ENCODE measurements at places on chromosomes 7 and 10. TPM values are rescaled to one million over a fixed set of nuclear protein-coding genes. Genes with fewer than 3 reads are reported as not detected.
A peak's percentile ranks its signal among the peaks of the same experiment; 100 is the strongest.

DNA sequence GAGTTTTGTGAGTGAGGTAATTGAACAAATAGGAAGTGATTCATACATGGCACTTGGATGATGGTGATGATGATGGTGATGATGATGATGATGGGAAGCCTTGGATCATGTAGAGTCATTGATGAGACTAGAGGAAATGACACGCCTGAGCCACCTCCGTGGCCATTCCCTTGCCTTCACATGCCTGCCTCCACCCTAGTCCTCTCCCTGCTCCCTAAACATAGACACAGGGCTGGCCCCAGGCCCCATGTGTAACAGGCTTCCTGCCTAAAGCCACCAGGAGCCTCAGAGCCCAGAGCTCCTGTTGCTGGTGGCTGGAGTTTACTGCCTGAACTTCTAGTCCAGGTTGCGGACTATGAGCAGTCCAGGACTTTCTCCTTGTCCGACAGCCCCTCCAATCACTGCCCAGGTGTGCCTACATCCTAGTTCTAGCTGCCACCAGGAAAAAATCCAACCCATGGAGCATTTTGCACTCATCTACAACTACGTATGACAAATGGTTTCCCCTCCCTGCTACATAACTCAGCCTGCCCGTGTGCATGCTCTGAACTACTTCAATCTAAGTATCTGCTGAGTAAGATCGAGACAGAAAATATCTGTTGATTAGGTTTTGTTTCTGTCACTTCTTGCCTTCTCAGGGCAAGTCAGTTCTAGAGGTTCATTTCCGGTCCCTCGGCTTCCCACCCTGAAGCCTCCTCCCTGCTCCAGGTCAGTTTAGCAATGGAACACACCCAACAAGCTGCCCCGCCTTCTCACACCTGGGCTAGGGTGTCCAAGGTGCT lies 35.5 kb upstream of the KDM7A start:
- no peak for DNase-seq
- no peak overlapping the region for H3K27ac ChIP-seq
- H3K4me1 ChIP-seq = no peaks in the 10 kb centered on the region
- no peaks in the 10 kb centered on the region for H3K36me3 ChIP-seq

GRCh38 chr7:91034459-91035368 lies 229.5 kb upstream of the FZD1 start:
- no peak overlapping the region for H3K27ac ChIP-seq
- no peaks in the 10 kb centered on the region for H3K27me3 ChIP-seq
- H3K4me3 ChIP-seq = no peak overlapping the region
- DNase-seq = peak; percentile 31

The CNTNAP2 gene
- total RNA-seq = not detected

GRCh38 chr10:71873582-71874211 lies 22.6 kb upstream of the PSAP start:
- no peak overlapping the region for H3K27ac ChIP-seq
- H3K36me3 ChIP-seq = no peaks in the 10 kb centered on the region
- no peak for DNase-seq
- no peak overlapping the region for H3K4me3 ChIP-seq
- H3K27me3 ChIP-seq = no peaks in the 10 kb centered on the region

DNA sequence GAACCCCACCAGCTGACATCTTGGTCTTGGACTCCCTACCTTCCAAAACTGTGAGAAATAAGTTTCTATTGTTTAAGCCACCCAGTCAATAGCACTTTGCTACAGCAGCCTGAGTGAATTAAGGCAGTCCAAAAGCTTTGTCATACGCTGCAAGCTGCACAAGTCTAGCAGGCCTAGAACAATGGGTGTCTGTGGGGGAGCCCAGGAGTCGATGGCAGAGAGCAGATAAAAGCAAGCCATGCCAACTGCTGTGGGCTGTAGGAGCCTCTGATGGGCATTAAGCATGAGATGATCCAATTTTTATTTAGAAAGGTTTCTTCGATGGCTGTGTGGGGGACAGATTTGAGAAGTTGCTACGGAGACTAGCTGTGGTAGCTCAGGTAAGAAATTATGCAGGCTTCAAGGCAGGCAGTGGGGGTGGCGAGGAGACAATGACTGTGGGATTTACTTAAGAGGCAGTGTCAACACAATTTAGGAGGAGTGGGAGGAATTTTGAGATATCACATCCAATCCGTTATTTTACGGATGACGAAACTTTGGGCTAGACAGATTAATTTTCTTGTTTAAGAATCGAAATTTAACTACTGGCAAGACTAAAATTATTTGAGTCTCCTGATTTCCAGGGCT lies 110.4 kb downstream of the NRCAM start:
- no peaks in the 10 kb centered on the region for H3K27me3 ChIP-seq
- H3K4me3 ChIP-seq = no peak overlapping the region
- H3K4me1 ChIP-seq = no peaks in the 10 kb centered on the region
- H3K36me3 ChIP-seq = no peaks in the 10 kb centered on the region
- DNase-seq = no peak
- no peak overlapping the region for H3K27ac ChIP-seq

The LRGUK gene
- 3.8 TPM for total RNA-seq

- DNase-seq = no peak
- H3K36me3 ChIP-seq = no peaks in the 10 kb centered on the region
- no peak overlapping the region for H3K4me3 ChIP-seq
- H3K27ac ChIP-seq = no peak overlapping the region
- H3K27me3 ChIP-seq = no peaks in the 10 kb centered on the region
- H3K4me1 ChIP-seq = no peaks in the 10 kb centered on the region
Measured at GRCh38 chr7:42495256-42495655, 258.2 kb upstream of the GLI3 start.

- no peak overlapping the region for H3K4me3 ChIP-seq
- no peaks in the 10 kb centered on the region for H3K4me1 ChIP-seq
- no peaks in the 10 kb centered on the region for H3K36me3 ChIP-seq
- H3K27me3 ChIP-seq = no peaks in the 10 kb centered on the region
Measured at GRCh38 chr7:113813471-113813870, 105.3 kb downstream of the PPP1R3A start.

DNA sequence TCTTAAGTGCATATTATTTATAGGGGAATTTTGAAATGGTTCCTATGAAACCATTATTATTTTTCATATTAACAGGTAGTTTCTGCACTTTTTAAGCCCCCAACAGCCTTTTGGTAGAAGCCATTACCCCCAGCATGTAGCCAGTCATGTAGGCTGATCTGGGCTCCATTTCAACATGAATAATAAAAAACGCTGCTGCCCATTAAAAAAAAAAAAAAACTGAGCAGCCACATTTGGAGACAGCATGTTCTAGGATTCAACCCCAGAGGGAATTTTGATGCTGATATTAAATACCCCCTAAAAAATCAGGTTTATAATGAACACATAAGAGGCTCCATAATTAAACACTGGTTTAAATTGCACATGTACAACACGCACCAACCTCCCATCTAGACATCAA lies 181.3 kb downstream of the RTKN2 start:
- no peaks in the 10 kb centered on the region for H3K36me3 ChIP-seq
- DNase-seq = no peak
- H3K27me3 ChIP-seq = no peaks in the 10 kb centered on the region
- H3K4me1 ChIP-seq = peaks cover 14% of the 10 kb centered on the region
- no peak overlapping the region for H3K27ac ChIP-seq

DNA sequence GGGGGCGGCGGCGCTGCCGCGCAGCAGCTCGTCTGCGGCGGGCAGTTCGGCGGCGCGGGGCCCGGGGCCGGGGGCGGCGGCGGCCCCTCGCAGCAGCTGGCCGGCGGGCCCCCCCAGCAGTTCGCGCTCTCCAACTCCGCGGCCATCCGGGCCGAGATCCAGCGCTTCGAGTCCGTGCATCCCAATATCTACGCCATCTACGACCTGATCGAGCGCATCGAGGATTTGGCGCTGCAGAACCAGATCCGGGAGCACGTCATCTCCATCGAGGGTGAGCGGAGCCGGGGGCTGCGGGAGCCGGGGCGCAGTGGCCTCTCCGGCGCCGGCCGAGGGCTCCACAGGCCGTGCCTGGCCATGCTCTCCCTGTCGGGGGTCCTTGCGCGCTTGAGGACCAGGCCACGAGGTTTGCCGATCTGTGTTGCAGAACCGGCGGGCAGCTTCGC lies 548 bp downstream of the AGAP3 start:
- H3K27me3 ChIP-seq = no peaks in the 10 kb centered on the region
- DNase-seq = no peak
- H3K36me3 ChIP-seq = no peaks in the 10 kb centered on the region
- peak overlapping the region; percentile 73 for H3K27ac ChIP-seq
- H3K4me3 ChIP-seq = peak overlapping the region; percentile 94

- H3K4me1 ChIP-seq = no peaks in the 10 kb centered on the region
- H3K27me3 ChIP-seq = no peaks in the 10 kb centered on the region
- peak; percentile 34 for DNase-seq
- no peaks in the 10 kb centered on the region for H3K36me3 ChIP-seq
- H3K27ac ChIP-seq = peak overlapping the region; percentile 41
Measured at GRCh38 chr10:46992803-46993561, 81.8 kb downstream of the PTPN20 start.

The MCM10 gene
- total RNA-seq = not detected

DNA sequence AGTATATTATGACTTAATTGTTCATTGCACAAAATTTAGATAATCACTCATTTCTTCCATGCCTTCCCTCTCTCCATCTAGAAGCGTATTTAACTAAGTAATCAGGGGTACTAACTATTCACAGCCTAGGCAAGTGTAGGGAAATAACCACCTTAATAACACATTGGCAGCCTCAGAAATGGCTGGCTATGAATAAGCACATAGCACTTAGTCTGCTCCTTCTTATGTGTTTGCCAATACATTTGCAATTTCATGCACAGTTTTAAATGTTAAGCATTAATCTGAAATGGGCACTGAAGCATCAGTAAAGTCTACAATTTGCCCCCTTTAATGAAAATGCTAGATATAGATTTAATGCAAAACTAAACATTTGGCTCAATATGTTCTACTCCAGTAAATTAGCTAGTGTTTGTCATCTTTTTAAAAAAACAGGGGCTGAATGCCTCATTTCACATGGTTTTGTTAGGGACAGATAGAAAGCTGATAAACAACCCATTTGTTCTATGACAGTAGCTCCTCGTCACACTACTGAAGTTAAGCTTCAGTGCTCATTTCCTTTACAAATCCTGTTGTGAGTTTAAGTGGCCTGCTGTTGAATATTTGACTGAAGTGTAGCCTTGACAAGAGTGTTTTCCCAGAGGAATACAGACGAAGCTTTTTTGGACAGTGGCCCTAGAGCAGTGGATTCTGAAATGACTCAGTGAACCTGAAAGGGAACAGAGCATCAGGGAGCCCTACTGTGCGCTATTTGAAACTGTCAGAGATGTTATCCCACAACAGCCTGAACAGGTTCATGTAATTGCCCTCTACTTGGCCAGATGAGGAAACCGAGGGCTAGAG lies 30.5 kb downstream of the HHEX start:
- H3K27ac ChIP-seq = no peak overlapping the region
- no peak for DNase-seq
- H3K4me1 ChIP-seq = no peaks in the 10 kb centered on the region
- no peak overlapping the region for H3K4me3 ChIP-seq

GRCh38 chr10:122875843-122876466 lies 3.4 kb downstream of the FAM24B start:
- H3K27me3 ChIP-seq = no peaks in the 10 kb centered on the region
- no peak for DNase-seq
- H3K4me3 ChIP-seq = no peak overlapping the region
- H3K4me1 ChIP-seq = peaks cover 7% of the 10 kb centered on the region
- no peak overlapping the region for H3K27ac ChIP-seq
- no peaks in the 10 kb centered on the region for H3K36me3 ChIP-seq

DNA sequence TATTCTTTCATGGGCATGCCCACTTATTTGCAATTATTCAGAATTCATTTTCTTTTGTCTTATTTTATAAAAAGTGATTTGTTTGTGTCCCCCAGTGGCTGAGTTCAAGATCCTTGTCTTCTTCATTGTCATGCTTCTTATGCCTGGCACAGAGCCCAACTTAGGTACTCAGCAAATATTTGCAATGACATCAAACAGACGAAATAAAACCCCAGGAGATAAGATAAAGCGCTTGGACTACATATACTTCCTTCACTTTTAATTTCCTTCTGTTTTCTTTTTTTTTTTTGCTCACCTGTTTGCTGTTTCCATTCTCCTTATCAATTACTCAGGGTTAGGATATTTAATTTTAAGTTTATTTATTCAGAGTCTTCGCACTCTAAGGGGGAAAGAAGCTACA lies 225.0 kb downstream of the SDHAF3 start:
- no peak for DNase-seq
- no peaks in the 10 kb centered on the region for H3K4me1 ChIP-seq
- H3K27ac ChIP-seq = no peak overlapping the region
- no peaks in the 10 kb centered on the region for H3K36me3 ChIP-seq
- H3K4me3 ChIP-seq = no peak overlapping the region
- no peaks in the 10 kb centered on the region for H3K27me3 ChIP-seq

GRCh38 chr10:86868353-86868752 lies 89.1 kb downstream of the MMRN2 start:
- no peak for DNase-seq
- H3K36me3 ChIP-seq = no peaks in the 10 kb centered on the region
- H3K4me3 ChIP-seq = no peak overlapping the region
- peaks cover 5% of the 10 kb centered on the region for H3K4me1 ChIP-seq

DNA sequence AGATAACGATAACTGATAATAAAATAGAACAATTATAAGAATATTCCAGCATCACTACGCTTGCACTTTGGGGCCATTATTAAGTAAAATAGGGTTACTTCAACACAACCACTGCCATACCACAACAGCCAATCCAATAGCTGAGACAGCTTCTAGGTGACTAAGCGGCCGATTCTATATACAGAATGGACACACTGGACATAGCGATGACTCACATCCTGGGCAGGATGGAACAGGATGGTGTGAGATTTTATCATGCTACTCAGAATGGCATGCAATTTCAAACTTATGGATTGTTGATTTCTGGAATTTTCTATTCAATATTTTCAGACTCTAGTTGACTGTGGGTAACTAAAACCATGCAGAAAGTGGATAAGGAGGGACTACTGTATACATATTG lies 920.9 kb downstream of the LRMDA start:
- no peaks in the 10 kb centered on the region for H3K27me3 ChIP-seq
- H3K27ac ChIP-seq = no peak overlapping the region
- DNase-seq = no peak
- no peak overlapping the region for H3K4me3 ChIP-seq
- no peaks in the 10 kb centered on the region for H3K4me1 ChIP-seq

DNA sequence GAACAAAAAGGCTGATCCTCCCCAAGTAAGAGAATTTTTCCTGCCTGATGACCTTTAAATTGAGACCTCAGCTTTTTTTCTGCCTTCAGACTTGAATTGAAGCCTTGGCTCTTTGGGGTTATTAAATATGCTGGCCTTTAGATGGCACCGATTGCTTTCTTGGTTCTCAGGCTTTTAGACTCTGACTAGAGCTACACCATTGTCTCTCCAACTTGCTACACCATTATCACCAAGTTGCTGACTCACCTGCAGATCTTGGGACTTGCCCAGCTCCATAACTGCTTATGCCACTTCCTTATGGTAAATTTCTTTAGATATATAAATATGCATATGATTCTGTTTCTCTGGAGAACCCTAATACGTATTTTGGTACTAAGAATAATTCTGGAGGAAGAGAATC lies 3.1 kb upstream of the ABCA13 start:
- no peaks in the 10 kb centered on the region for H3K27me3 ChIP-seq
- H3K4me3 ChIP-seq = no peak overlapping the region
- H3K27ac ChIP-seq = no peak overlapping the region
- no peak for DNase-seq
- H3K36me3 ChIP-seq = no peaks in the 10 kb centered on the region
- no peaks in the 10 kb centered on the region for H3K4me1 ChIP-seq

The COL26A1 gene
- not detected for total RNA-seq
